ENCODE measurements at places on chromosomes 16 and 17.

DNA sequence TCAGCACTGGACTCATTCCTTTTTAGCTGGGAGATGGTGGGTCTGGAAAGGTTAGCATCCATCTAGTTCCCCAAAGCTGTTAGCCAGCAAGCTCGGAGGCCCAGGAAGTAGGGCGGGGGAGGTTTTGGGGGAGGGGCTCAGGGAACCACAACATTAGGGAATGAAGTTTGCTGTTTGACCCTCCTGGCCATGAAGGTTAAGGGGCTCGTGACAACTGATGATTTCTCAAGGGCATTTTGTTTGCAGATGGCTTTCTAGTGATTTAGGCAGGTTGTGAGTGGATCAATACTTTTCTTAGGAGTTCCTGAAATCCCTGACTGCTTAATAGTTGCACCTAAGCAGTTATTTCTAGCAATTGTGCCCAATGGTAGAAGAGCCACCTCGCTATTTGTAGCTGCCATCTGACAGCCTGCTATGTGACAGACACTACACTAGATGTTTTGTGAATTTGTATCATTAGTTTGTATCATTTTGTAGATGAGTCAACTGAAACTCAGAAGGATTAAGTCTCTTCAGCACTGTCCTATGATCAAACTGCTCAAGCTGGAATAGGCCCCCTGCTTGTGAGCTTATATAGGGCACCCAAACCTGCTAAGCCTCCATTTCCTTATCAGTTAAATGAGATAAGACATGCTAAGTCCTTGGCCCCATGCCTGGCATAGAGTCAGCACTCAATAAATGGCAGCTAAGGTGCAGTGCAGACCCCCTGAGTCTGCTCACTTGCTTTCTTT lies 146.4 kb downstream of the IRX3 start:
- no peak for DNase-seq

DNA sequence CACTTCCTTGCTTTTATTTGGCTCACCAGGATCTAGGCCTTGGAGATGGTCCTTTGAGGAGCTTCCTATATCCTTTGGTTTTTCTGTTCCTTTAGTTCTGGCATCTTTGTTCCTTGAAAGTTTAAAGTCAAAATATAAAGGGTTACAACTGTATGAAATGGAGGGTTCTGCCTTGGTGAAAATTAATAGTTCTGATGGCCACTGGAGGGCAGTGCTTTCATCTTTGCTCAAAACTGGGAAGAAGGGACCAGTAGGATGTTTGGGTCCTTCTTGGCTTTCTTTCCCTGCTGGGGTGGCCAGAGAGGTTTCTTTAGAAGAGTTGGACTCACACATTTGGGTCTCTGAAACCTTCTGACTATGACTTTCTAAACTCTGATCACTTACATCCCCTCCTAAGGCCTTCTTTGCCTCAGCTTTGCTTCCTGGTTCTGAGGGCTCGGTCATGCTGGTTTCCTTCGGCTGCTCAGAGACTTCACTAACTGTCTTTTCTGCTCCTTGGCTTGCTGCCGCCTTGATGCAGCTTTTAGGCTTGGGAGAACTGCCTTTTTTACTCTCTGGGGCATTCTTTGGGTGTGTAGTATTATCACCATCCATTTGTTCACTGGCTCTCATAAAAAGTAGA lies 10.9 kb upstream of the ITGA2B start:
- no peak for DNase-seq

DNA sequence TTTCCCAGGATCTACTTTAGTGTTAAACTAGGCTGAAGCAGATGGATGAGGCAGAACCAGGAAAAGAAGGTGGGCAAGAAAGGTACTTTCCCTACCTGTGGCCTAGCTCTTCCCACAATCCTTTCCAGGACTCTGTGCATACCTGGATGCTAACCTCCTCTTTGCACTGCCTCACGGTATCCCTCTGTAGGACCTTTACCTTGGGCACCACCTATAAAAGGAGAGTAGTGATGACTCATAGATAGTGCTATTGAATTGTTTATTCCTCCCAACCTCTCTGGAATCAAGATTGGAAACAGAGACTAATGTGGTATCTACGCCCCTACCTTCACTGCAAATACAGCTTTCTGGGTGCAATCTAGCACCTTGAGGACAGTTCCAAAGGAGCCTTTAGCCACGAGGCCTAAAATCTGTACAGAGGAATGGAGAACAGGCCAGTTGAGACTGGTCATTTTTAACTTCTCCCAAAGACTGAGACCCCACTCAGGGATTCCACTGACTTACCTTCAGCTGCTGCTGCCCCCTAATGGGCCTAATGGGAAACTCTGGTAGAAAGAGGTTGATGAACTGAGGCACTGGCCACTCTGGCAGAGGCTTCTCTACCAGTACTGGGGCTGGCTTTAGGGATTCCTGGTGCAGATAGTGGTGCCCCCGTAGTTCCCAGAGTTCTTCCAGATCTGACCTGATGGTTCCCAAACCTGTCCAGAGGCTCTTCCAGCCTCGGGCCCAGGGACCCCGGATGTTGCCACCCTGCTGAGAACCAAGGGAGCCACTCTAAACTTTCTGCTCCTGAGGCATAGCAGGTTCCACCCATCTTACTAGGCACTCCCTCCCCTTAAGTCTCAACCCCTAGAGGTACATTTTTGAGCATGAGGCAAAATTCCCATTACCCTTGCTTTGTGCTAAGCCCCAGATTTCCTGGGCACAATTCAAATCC lies 781 bp downstream of the RSKR start:
- no peak for DNase-seq

DNA sequence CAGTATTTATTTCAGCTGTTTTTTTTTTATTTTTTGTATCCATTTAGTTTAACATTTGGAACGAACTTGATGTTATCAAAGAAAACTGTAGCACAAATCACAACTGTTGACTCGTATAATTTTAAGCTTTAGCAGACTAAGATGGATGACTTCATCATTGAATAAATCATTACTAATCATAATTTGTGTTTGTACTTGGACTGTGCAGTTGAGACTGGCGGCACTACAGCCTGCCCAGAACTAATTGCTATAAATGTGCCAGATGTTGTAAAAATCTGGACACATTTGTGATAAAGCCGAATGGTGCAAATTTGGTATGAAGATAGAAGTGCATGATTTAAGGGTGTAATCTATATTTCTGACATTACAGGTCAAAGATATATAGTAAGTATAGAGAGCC lies 897.7 kb upstream of the CDH8 start:
- DNase-seq: no peak
